Right renal cortex interstitium (tissue), 3 donors: ENCODE measurements at places on chromosomes 7 and 10.

GRCh38 chr10:48400129-48400849 lies 93.8 kb downstream of the MAPK8 start:
- DNase-seq: no peak

- DNase-seq: no peak
Observed at GRCh38 chr10:114307731-114308130, 68.7 kb downstream of the VWA2 start.

- no peak for DNase-seq
Observed at GRCh38 chr10:10712155-10712704, 305.4 kb upstream of the CELF2 start.

DNA sequence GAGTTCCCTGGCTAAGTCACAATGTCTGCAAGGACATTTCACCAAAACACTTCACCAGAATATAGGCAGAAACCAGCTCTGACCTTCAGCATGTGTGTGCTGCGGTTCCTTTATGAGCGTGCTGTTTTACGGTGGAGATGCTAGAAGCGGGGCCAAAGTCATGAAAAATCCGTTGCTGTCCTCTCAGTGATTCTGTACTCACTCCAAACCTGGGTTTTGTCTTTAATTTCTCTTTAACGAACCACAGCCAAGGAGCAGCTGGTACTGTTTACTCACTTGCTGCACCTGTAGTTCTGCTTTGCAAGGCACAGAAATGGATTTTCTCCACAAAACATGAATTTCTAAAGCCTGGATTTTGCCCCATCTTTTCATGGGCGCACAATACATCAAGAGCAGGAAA lies 639.9 kb downstream of the PHTF2 start:
- no peak for DNase-seq

DNA sequence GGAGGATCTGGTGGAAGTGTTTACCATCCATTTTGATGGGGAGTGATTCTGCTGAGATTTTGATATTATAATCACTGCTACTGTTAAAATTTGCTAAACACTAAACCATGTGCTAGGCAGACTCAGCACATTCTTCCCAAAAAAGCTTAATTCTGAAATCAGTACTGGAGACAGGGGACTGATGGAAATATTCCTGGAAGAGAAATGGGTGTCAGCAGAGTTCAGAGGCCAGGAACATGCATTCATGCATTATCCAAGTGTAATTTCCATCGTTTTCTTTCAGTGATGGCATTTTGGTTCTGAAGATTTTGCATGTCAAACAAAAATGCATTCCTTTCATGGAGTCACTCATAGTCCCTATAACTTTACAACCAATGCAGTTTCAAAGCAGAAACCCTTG lies 79.0 kb downstream of the CDCA7L start:
- DNase-seq: no peak

- no peak for DNase-seq
Observed at GRCh38 chr7:45080958-45081669, 7.7 kb downstream of the NACAD start.

GRCh38 chr7:42315103-42315502 lies 78.1 kb upstream of the GLI3 start:
- no peak for DNase-seq

DNA sequence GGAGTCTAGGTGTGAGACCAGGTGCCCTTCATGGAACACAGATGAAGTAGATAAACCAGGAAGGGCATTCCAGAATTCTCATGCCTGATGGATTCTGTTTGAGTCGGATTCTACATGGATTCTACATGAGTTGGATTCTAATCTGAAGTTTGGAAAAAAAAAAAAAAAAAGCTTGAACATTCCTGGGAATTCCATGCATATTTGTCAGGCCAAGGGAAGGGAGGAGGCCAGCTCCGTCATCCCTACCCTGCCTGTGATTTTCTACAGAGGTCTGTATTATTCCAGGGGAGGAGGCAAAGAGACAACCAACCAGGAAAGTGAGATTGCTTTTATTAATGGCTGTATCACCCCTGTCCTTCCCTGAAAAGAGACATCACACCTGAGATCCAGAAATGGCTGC lies 27.8 kb upstream of the EBLN1 start:
- no peak for DNase-seq

GRCh38 chr7:127392182-127392565 lies 334 bp downstream of the ZNF800 start:
- peak; percentile 36 for DNase-seq

DNA sequence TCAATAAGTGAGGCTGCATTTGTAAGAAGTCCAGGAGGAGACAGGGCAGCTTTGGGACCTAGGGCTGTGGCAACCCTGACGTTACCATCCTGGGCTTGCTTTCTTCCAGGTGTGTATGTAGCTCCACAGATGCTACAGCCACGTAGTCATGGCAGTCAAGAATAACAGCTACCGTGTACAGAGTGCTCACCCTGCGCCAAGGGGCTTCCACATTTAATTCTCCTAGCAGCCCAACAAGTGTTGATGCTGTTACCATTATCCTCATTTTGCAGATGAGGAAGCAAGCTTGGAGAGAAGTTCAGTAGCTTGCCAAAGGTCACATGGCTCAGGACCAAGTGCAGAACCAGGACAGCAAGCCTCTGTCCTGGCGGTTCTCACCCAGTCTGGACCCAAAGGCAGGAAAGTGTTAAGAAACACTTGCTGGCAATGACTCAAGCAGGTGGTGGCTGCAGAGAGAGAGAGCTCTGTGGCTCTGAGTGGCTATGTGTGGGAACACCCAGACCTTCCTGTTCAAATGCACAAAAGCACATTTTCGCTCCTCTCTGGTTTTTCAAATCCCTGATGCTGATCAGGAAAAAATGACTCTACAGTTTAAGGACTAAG lies 89.8 kb downstream of the CREM start:
- DNase-seq: no peak

- DNase-seq: no peak
Observed at GRCh38 chr7:1454542-1454941, 4.7 kb downstream of the MICALL2 start.

GRCh38 chr10:29064680-29065079 lies 224.2 kb upstream of the LYZL1 start:
- DNase-seq: no peak

- DNase-seq: no peak
Observed at GRCh38 chr10:118725886-118726500, 28.8 kb downstream of the CACUL1 start.

- no peak for DNase-seq
Observed at GRCh38 chr10:44862006-44862751, 49.0 kb upstream of the TMEM72 start.

GRCh38 chr7:45159296-45159695 lies 1.7 kb downstream of the RAMP3 start:
- no peak for DNase-seq

- DNase-seq: no peak
Observed at GRCh38 chr7:121410829-121411596, 14.9 kb upstream of the FAM3C start.

- DNase-seq: no peak
Observed at GRCh38 chr7:151273651-151274390, 25.3 kb upstream of the SMARCD3 start.

DNA sequence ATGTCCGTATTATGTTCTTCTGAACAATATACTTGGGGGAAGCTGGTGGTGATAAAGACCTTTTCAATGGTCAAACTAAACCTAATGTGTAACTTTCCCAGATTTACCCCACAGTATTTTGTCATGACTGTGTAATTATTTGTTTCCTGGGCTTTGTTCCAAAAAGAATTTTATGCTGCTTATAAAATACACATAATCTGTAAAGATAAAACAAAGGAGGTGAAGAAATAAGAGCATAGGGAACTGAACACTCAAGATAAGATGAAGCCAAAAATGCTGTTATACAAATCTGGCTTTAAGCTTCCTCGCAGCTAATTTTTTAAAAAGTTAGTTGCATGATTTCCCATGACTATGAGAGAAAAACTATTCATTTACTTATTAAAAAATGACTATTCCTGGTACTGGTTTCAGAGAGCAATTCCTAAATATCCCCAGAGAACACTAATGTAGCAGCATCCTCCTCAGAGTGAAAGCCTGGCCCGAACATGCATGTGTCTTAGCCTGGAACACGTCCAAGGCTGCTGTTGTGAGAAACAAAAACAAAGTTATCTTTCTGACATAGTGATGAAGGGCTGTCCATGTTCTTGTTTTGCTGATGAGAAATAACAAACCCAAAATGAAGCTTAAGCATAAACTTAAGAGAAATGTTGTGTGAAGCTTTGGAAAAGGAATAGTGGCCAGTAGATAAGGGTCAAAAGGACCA lies 33.9 kb downstream of the MALSU1 start:
- no peak for DNase-seq

DNA sequence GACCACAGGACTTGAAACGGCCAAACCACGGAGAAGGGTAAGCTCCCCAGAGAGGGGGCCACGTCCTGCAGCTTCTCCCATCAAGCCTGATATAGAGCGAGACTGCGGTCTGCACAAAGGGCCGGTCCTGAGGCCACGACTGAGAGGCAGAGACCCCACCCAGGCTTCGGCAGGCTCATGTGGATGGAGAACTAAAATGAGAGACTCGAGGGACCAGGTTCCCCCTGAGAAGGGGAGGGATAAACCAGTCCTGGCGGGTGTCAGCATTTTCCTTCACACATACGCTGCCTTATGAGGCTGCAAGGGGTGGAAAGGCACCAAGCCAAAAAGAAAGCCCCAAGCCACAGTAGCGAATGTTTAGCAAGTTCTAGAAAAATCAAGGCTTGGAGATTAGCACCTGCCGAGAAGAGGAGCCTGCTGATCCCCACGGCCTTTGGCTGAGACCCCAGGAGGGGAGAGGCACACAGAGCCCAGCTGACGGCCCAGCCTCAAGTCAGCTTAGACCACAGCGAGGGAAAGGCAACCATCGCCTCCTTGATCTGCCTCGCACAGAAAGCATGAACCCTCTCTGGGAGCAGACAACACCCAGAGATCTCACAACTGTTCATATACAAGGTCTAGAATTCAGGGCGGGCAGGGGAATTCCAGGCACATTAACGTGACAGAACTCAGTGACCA lies 92.6 kb upstream of the RNF32 start:
- no peak for DNase-seq

DNA sequence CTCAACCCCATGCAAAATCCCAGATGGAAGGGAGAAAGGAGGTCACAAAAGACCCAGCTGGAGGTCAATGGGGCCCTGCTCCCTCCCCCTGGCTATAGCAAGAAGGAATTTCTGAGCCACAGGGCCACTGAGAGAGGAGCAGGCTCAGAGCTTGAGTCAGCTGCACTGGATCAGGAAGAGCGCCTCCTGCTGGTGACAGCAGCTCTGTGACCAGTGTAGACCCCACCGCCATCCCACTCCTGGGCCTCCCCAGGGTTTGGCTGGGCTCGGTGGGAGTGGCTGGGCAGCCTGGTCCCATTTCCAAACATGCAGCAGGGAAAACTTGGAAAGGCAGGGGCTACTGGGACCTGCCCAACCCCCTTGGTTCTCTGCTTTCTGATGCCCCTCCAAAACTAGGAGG lies 31.5 kb upstream of the PRLHR start:
- no peak for DNase-seq

- DNase-seq: no peak
Observed at GRCh38 chr10:119301397-119301796, 94.0 kb downstream of the GRK5 start.

DNA sequence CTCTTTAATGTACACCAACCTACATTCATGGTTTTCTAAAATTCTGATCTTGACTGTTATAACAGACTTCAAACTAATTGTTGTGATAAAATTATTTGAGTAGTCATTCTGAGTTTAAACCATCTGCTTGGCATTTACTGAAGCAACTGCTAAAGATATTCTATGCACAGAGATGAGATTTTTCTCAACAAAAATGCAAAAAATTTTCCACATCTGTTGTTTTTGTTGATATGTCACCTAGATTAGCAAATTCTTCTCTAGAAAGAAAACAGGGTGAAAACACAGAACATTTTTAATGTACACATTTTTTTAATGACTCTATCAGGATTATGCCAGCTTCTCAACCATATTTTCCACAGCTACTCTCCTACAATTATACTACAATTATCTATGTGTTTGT lies 42.7 kb downstream of the ARHGAP12 start:
- no peak for DNase-seq

DNA sequence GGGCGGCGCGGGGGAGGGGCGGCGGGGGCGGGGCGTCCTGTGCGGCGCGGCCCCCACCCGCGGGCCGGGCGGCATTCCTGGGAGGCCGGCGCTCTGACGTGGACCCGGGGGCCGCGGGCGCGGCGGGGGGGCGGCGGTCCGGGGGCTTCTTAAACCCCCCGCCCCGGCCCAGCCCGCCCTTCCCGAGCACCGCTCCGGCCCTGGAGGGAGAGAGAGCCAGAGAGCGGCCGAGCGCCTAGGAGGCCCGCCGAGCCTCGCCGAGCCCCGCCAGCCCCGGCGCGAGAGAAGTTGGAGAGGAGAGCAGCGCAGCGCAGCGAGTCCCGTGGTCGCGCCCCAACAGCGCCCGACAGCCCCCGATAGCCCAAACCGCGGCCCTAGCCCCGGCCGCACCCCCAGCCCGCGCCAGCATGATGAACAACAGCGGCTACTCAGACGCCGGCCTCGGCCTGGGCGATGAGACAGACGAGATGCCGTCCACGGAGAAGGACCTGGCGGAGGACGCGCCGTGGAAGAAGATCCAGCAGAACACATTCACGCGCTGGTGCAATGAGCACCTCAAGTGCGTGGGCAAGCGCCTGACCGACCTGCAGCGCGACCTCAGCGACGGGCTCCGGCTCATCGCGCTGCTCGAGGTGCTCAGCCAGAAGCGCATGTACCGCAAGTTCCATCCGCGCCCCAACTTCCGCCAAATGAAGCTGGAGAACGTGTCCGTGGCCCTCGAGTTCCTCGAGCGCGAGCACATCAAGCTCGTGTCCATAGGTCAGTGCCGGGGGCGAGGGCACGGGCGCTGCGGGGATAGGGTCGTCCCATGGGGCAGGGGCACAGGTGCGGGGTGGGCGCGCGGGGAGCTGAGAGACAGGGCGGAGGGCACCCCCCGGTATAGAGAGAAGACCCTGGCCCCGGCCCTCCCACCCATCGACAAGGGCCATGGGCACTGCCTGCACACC lies at the start of gene FLNC:
Gene FLNC (plus strand): TSS at position 176 of the 947 bp plus-strand sequence. CDS start 232 bp downstream, at position 408.
- no peak for DNase-seq

DNA sequence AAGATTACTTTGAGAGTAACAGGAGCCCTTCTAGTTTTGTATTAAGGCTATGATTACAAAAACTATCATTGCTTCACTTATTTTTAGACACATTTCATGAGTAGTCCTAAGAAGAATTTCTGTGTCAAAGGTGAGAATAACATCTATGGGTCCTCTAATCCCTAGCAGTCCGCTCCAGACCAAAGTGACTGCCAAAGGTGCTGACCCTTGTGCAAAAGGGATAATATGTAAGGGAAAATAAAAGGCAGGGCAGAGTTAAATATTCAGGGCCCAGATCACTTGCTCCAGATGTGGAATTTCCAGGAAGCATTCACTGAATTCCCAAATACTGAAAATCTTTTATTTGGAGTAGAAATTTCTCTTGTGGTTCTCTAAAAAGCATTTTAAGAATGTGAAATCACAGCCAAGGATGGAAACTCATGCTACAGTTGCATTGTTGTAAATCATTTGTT lies 29.3 kb downstream of the RHOBTB1 start:
- no peak for DNase-seq

DNA sequence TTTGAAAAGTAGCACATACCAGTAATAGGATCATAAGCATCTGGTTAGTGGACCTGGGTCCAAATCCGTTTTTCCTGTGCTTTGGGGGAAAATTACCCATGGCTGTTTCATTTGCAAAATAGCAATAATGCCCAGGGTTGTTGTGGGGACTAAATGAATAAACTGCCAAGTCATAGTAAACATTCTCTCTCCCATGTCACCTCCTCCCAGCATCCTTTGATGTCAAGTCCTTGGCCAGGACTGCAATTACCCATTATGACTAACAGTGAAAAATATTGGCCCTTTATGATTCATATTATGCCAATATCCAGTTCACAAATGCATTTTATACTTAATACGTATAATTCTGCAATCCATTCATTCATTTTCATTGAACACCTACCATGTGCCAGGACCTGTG lies 23.0 kb downstream of the TOMM7 start:
- no peak for DNase-seq
